ENCODE measurements at places on chromosomes 16 and 17. TPM values are rescaled to one million over a fixed set of nuclear protein-coding genes. Genes with fewer than 3 reads are reported as not detected.

- peaks cover 7% of the 10 kb centered on the region for H3K27me3 ChIP-seq
- no peaks in the 10 kb centered on the region for H3K4me1 ChIP-seq
- H3K4me3 ChIP-seq, result no peak overlapping the region
- H3K36me3 ChIP-seq, result no peaks in the 10 kb centered on the region
- no peak for DNase-seq
Measured at GRCh38 chr17:34917381-34917780, 43.9 kb downstream of the CCT6B start.

- H3K27me3 ChIP-seq, result no peaks in the 10 kb centered on the region
- DNase-seq, result no peak
- no peak overlapping the region for H3K4me3 ChIP-seq
- no peak overlapping the region for H3K27ac ChIP-seq
- H3K36me3 ChIP-seq, result no peaks in the 10 kb centered on the region
- H3K4me1 ChIP-seq, result no peaks in the 10 kb centered on the region
Measured at GRCh38 chr17:238071-238963, 56.9 kb upstream of the DOC2B start.

The COX10 gene
- total RNA-seq, result 15.4 TPM

- no peaks in the 10 kb centered on the region for H3K36me3 ChIP-seq
- no peak for DNase-seq
- no peaks in the 10 kb centered on the region for H3K27me3 ChIP-seq
- H3K27ac ChIP-seq, result no peak overlapping the region
- no peaks in the 10 kb centered on the region for H3K4me1 ChIP-seq
Measured at GRCh38 chr16:26715969-26716368, 350.8 kb upstream of the C16orf82 start.

Measured in endodermal cell (in vitro differentiated cells).